ENCODE measurements at places on chromosomes 6 and 20.
A peak's percentile ranks its signal among the peaks of the same experiment; 100 is the strongest.

GRCh38 chr6:33718713-33719112, 7.2 kb upstream of the UQCC2 start:
- DNase-seq, result no peak

DNA sequence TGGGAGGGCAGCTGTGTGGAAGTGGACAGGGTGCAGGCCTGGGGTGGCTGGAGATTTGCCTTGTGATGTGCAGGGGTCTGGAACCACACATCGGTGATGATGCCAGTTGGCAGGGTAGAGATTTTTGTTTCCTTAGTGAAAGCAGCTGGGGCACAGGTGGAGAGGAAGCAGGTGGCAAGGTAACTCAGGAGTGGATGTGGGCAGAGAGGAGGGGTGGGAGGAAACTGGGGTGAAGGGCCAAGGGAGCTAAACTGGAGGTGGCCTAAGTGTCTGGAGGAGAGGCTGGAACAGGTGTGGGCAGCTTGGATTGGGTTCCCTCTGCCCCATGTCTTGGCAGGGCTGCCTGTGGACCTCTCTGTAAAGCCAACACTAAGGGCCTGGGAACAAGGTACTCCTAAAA, 4.7 kb upstream of the SCUBE3 start:
- no peak for DNase-seq

- no peak for DNase-seq
These were observed 180.6 kb upstream of the STXBP5 start for GRCh38 chr6:147023581-147023980.

DNA sequence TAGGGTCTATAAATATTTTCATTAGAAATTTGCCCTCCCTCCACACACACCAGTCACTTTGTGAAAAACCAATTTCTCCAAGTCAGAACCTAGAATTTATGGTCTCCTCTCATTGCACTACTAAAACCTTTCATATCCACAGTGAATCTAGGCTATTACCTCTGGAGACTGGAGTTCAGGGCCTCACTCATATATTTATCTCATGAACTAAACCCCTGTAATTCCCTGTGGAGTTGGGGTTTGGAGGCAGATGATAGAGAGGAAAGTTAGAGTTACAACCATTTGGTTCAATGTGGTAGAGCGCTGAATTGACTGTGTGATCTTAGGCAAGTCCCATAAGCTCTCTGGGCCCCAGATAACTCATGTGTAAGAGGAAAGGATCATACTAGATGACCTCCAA, 18.2 kb upstream of the CEP85L start:
- DNase-seq, result no peak

DNA sequence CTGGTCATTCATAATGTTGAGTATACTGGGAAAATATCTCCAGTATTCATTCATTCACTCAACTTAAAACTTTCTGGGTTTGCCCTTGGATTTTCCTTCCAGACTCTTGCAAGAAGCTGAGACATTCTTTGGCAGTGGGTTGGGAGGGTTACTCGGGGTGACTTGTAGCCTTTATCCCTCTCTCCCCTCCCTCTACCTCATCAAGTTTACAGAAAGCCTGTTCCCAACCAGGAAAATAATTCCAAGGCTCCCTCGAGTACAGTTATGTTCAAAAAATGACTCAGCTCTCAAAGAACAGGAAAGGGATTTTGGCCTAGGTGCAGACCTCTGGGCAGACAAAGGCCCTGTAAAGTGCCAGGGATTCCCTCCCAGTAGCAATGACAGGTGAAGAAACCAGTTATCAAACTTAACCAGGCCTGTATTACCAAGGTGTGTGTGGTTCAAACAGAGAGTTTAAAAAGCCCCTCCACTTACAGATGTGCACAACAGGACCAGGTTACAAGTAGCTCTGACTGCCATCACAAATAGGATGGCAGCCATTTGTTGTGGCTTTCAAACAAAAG, 22.2 kb downstream of the FKBP1A start:
- no peak for DNase-seq

DNA sequence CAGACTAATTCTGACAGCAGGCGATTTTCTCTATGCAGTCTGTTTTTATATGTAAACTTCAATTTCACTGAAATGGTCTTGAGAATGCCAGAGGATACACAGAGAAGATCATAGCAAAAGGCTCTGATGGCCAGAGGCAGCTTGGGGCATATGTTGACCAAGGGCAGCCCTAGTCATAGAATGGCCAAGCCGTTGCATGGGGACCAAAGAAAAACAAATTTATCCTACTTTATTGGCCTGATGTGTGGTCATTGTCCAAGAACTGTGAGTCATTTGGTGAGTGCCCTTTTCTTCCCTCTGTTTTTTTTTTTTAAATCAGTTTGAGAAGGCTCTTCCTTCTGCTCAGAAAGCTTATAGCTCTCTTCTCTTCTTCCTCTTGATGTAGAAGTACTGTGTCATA, 5.8 kb downstream of the HDGFL1 start:
- no peak for DNase-seq

DNA sequence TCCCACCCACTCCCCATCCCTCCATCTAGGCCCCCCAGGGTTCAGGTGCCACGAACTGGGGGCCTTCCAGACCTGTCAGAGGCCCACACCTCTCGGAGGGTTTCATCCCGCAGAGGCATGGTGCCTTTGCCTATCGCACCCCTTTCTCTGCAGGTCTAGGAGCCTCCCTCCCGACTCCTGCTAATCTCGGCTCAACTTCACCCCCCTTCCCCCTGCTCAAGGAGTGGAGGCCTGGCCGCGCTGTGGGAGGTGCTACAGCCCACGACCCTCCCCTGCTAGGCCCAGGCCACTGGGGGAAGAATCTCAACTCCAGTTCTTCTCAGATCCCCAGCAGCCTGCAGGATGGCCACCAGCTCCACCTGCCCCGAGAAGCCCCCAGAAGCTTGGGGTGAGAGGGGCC, at the start of gene TULP1:
TSS of gene TULP1 (minus strand) at position 157 of the 400 bp plus-strand sequence. CDS start at position 119, 38 bp downstream.
- DNase-seq, result no peak

DNA sequence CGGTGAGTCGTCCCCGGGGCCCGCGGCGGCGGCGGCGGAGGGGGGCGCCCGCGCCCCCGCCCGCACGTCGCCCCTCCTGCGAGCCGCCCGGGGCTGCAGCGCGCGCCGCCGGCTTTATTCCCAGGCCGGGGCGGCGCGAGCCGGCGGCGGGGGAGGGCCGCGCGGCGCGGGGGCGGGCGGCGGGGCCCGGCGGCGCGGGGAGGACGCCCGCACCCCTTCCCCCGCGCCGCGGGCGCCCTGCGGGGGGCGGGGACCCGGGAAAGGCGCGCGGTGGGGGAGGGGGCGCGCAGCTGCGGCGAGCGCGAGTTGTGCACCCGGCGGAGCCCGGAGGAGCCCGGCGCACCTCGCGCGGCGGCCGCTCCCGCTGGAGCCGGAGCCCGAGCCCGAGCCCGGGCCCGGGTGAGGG, 646 bp downstream of the HMGA1 start:
- DNase-seq, result no peak

GRCh38 chr6:157316871-157317814, 6.2 kb downstream of the TMEM242 start:
- DNase-seq, result no peak

DNA sequence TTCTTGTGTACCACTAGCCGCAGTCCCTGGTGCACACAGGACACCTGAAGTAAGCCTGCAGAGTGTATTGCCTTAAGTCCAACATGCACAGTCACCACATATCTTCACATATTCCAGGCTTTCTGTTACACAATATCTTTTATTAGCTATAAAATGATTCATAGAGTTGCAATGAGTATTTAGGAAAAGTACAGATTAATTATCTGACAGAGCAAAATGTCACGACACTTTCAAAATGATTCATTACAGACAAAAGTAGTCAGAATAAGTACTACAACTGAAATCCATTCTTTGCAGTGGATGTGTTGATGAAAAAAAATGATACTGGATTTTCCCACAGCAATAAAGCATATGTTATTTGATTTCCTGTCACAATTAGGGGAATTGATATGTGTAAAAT, 199.5 kb upstream of the ASCC3 start:
- DNase-seq, result no peak

DNA sequence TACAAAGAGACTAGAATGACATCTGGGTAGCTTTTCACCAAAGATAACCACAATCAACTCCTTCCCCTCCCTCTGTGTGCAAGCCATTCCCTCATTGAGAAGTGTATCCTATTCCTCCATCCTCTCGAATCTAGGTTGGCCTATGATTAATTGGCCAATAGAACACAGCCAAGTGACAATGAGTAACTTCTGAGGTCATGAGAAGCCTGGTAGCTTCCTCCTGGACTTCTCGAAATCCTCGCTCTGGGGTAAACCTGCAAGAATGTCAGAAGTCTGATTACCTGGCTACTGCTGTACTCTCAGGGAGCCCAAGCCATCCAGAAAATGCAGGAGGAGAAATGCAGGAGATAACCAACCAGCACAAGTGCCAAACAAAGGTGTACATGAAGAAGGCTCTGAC, 13.1 kb downstream of the ARHGAP18 start:
- DNase-seq, result no peak

GRCh38 chr6:7424967-7425807, 35.6 kb downstream of the RIOK1 start:
- no peak for DNase-seq

GRCh38 chr6:10547809-10548208, 26.7 kb downstream of the GCNT2 start:
- no peak for DNase-seq

DNA sequence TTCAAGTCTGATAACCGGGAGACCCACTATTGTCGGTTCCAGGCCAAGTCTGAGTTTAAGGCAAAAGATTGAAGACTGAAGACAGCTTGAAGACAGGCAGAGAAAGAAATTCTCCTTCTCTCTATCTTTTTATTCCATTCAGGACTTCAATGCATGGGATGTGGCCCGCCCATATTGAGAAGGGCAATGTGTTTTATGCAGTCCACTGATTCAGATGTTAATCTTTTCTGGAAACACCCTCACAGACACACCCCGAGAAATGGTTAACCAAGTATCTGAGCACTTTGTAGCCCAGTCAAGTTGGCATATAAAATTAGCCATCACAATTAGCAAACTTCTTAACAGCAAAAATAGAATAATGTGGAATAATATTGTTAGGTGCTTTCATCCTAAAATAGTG, 75.5 kb upstream of the FABP7 start:
- no peak for DNase-seq

GRCh38 chr6:97594844-97595243, 311.8 kb upstream of the MMS22L start:
- DNase-seq, result no peak

- DNase-seq, result no peak
These were observed 5.6 kb downstream of the PLAGL2 start for GRCh38 chr20:32201977-32202363.

- no peak for DNase-seq
These were observed 38.5 kb downstream of the GCNT2 start for GRCh38 chr6:10559522-10560152.

DNA sequence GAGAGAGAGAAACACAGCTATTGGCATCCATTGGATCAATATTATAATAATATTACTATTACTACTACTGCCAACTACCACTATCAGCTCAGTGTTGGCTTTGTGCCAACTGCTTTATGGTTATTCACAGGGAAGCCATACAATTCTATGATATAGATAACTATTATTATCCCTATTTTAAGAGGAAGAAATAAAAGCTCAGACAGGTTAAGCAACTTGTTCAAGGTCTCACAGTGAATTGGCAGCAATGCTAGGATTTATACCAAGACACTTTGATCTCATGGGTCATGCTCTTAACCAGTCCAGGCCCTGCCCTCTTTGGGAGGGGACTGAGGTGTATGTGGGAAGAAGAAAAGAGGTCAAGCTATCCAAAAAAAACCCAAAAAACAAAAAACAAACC, 82.0 kb upstream of the TRAF3IP2 start:
- no peak for DNase-seq

- DNase-seq, result no peak
These were observed 9.8 kb downstream of the SDC4 start for GRCh38 chr20:45338121-45339030.

DNA sequence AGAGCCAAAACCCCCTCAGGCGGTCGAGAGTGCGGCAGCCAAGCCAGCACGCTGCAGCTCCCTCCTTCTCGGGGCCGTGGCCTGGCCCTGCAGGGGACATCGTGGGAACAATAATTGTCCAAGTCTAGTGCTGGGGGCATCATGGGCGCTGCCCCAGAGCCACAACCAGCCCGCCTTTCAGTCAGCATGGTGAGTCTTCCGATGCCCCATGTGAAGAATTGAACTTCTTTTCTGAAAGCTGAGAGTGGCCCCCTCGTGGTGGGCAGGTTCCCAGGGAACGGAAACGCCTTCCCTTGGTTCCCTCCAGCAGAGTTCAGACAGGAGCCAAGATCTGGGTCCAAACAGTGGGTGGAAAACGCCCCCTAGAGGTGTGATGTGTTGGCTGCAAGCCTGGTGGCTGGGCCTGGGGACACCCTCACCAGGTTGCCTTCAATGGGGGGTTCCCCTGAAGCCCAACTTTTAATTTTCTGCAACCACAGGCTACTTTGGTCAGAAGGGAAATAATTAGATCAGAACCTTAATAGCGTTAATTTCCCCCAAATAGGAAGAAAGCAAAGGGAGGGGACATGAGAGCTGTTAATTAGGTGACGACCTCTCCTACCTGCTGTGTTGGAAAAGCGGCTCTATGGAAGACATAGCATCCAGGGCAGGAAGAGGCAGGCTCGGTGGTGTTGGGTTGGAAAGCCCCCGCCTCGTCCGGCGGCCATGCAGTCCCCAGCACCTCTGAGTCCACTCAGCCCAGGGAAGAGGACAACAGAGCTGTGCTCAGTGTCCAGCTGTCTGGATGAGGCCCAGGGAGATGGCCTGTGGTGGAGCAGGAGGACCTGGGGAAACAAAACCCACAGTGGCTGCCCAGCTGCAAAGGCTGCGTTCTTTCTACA, 4.7 kb upstream of the MRGBP start:
- DNase-seq, result peak; percentile 58

- no peak for DNase-seq
These were observed 48.6 kb downstream of the RALY start for GRCh38 chr20:34042262-34042661.

- no peak for DNase-seq
These were observed 70.6 kb downstream of the IYD start for GRCh38 chr6:150439373-150439772.

DNA sequence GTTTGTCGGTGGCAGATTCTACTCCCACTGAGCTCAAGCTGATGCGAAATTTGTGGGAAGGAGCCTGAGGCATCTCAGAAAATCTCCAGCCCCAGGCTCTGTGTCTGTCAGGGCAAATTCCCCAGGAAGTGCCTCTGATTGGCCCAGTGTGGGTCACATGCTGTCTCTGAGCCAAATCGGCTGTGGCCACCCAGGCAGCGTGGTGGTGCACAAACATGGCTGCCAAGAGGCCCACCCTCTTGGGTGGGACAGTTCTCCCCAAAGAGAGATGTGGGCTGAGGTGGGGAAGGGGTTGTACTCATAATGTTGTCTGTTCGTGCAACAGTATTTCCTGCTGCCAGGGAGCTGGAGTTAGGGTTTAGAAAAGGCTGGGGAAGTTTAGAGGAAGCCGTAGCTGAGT, 130.6 kb downstream of the BMP7 start:
- DNase-seq, result no peak

DNA sequence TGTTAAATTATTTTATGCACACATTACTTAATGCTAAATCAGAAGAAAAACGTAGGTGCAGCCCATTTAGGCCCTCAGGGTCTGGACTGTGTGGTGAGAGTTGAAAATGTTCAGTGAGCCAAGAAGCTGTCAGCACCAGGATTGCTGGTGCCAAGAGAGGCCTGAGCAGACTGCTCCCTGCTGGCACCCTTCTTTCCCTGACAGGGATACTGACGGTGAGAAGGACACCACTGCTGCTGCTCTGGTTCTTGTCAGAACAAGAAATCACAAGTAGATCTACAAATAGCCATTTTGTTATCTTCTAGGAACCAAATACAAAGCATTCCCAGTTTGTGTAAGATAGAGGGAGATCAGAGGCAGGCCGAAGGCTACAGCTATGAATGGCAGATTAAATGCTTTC, 48.7 kb upstream of the CRISP1 start:
- no peak for DNase-seq

Measured in activated effector memory CD4-positive, alpha-beta T cell treated with Interleukin-2 at 50 U/mL for 16 hours (primary cell).